Spinal cord (tissue), 10 donors: ENCODE measurements at places on chromosomes 5 and 9. TPM values are rescaled to one million over a fixed set of nuclear protein-coding genes. Genes with fewer than 3 reads are reported as not detected.

LCN15 gene
- total RNA-seq = not detected

SLC23A1 gene
- 0.40 TPM for total RNA-seq

KCNV2 gene
- total RNA-seq = not detected

DNA sequence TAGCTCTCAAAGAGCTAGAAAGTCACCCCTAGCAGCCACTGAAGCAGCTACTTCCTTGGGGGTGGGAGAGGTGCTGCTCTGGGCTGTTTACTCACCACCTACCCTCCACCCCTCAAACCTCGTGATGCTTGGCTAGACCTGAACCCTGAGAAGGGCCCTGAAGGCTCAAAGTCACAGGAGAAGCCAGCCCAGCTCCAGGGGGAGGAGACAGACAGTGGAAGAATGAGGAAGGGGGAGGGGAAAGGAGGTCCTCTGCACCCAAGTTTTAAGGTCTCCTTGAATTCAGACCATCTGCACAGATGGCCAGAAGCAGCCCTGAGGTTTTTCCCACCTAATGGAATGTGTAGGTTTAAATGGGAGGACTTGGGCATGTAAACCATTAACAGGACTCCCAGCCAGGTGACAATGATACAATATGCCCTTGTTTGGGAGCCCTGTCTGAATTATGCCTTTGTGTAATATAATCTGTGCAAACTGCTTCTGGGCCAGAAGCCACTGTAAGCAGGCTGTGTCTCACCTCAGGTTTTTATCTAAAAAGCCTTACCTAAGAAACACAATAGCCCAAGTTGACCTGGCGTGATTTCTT, 180.5 kb downstream of the PIK3R1 start:
- DNase-seq = no peak

CARD9 gene
- total RNA-seq = 2.3 TPM

DNA sequence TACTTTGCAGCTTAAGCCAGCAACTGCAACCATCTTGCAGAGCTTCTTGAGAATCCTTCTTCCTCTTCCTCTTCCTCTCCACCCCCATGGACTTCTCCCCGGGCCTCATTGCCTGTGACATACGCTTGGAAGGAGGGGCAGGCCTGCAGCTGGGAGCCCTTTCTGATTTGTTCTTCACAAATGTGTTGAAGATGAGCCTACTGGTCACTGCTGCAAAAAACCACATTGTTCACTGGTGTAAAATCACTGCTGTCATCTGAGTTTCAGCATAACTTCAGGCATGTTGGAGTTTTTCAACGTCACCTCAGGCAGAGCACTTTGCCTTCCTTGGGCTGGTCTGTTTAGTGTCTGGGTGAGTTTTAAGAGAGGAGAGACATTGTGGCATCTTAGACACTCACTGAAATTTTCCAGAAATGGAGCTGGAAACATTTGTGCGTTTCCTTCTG, 7.9 kb downstream of the TJP2 start:
- no peak for DNase-seq

GRCh38 chr5:149381986-149382338, 2.9 kb upstream of the IL17B start:
- DNase-seq = no peak

- DNase-seq = no peak
These were observed 81.9 kb upstream of the FREM1 start for GRCh38 chr9:14992081-14992480.

SERF1A gene
- 3.7 TPM for total RNA-seq

RLN2 gene
- total RNA-seq = 0.66 TPM

CDX1 gene
- total RNA-seq = not detected

PCDHA9 gene
- 4.1 TPM for total RNA-seq

TEX53 gene
- not detected for total RNA-seq

GRCh38 chr9:95691435-95691834, 174.7 kb upstream of the PTCH1 start:
- DNase-seq = no peak

- no peak for DNase-seq
These were observed 43.7 kb upstream of the ITGA1 start for GRCh38 chr5:52743970-52744369.

GRCh38 chr9:110543631-110544051, 35.9 kb downstream of the SVEP1 start:
- peak; percentile 24 for DNase-seq

DNA sequence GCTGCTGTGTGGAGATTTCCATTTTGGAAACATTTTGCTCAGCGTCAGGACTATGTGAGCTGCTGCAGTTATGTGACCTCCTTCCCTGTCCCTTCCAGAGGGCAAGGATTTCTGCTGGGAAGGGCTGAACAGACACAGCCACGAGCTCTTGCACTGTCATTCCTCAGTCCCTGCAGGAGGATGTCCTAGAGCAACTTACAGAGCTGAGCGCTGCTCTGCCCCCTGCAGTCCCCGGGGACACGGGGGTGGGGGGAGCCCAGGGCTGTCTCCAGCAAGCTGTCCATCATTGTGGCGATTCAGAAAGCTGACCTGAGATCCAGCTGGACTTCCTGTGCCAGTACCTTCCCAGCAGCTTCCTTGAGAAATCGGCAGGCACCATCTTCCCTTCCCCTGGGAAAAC, 28.0 kb upstream of the MAP1B start:
- no peak for DNase-seq

GRCh38 chr5:119681734-119682133, 52.4 kb downstream of the FAM170A start:
- no peak for DNase-seq

GRCh38 chr5:131536211-131536826, 98.7 kb downstream of the RAPGEF6 start:
- no peak for DNase-seq

SAXO1 gene
- 0.10 TPM for total RNA-seq

CARTPT gene
- total RNA-seq = 5.0 TPM

CDH12 gene
- 29.9 TPM for total RNA-seq

DNA sequence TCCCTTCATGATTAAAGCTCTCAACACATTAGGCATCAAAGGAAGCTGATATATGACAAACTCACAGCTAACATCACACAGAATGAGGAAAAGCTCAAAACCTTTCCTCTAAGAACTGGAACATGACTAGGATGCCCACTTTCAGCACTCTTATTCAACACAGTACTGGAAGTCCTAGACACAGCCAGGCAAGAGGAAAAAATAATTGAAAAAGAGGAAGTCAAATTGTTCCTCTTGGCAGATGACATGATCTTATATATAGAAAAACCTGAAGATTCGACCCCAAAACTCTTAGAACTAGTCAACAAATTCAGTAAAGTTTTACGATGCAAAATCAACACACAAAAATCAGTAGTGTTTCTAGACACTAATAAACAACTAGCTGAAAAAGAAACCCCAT, 144.3 kb upstream of the NREP start:
- DNase-seq = no peak

DNA sequence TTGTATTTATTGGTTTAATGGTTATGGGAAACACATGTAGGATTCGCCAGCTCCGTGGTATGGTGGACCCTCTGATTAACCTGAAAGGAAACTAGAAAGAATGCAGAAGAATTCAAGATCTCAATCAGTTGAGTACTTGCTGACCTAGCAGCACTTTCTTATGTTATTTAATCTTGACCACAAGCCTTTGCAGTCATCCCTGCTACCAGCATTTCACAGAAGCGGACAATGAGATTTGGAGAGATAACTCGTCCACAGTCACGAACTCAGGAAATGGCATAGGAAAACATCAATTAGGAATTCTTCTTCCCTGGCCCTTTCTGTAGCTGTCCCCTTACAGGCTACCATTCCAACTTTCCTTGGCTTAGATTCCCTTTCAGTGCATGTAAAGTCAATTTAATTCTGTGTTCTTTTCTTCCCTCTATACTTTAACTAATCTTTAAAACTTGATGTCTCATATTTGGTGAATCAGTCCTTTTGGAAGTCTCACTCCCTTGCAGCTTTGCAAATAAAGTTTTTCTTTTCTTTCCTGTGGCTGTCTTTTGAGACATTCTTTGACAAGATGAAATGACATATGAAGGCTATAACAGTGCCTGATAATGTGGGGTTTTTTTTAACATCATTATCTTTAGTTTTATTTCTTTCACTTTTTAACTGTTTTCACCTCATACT, 1.3 kb upstream of the SLC44A1 start:
- DNase-seq = no peak

NSD1 gene
- 77.2 TPM for total RNA-seq

TPPP gene
- 27.9 TPM for total RNA-seq

DNA sequence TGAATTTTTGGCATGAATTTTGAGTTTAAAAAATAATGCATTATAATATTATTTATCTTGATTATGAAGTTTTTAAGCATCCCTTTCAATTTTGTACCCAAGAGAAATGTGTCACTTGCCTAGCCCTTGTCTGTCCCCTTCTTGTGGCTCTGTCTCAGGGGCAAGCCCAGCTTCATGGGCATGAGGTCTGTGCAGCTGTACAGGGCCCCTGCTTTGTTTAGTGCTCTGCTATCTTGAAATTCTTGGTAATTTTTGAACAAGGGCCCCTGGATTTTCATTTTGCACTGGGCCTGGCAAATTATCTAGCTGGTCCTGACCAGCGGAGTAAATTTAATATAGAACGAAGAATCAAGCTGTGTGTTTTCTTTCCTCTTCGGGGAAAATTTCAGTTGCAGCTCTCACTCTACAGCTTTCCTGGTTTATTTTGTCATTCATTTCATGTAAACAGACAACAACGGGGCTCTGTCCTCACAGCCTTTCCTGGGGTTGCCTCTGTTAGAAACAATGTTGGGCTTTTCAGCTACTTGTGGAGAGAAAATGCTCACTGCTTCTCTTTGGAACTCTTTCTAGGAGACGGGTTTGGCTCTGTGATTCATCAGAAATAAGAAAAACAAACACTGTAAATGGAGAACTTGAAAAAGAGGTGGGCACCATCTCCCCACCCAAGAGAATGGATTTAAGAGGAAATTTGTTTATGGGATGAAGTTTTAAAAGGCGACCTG, 41.1 kb downstream of the LIX1 start:
- no peak for DNase-seq

DNA sequence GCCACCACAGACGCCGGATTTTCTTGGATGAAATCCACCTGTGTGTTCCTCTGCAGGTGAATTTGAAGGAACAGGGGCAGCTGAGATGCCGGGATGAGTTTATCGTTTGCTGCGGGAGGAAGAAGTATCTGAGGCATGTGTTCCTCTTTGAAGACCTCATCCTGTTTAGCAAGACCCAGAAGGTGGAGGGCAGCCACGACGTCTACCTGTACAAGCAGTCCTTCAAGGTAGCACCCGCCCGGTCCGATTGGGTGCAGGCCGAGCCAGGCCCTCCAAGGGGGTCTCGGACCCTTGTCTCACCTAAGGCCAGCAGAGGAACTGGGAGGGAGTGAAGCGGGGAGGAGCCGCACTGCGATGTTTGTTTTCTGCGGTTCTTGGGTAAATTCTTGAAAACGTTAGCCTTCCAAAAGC, 18.4 kb upstream of the LRRC14B start:
- DNase-seq = no peak

GRCh38 chr9:75096796-75097195, 8.5 kb downstream of the OSTF1 start:
- no peak for DNase-seq

DNA sequence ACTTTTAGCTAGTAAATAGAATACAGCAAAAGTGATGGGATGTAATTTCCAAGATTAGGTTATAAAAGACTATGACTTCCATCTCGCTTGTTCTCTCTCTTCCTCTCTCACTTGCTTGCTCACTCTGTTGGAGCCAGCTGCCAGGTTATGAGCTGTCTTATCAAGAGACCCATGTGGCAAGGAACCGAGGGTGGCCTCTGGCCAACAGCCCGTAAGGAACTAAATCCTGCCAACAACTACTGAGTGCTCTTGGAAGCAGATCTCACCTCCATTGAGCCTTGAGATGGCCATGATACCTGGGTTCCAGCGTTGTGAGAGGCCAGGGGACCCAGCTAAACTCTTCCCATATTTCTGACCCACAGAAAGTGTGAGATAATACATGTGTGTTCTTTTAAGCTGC, 636.1 kb downstream of the ACTL7B start:
- DNase-seq = no peak

PTPDC1 gene
- total RNA-seq = 27.0 TPM

GRCh38 chr9:5578018-5578697, 50.7 kb upstream of the RIC1 start:
- no peak for DNase-seq

GRCh38 chr5:41891066-41891707, 13.0 kb upstream of the RIMOC1 start:
- DNase-seq = no peak

- peak; percentile 38 for DNase-seq
These were observed 465.5 kb downstream of the DNAH5 start for GRCh38 chr5:13478831-13479465.

GRCh38 chr5:68140763-68141162, 74.8 kb upstream of the PIK3R1 start:
- DNase-seq = no peak

- DNase-seq = no peak
These were observed 26.2 kb downstream of the OSMR start for GRCh38 chr5:38871790-38872551.

NUTM2G gene
- total RNA-seq = not detected

GRCh38 chr9:14153310-14153720, 160.6 kb downstream of the NFIB start:
- no peak for DNase-seq
